ENCODE measurements at places on chromosomes 1 and 21. TPM values are rescaled to one million over a fixed set of nuclear protein-coding genes. Genes with fewer than 3 reads are reported as not detected.

Gene RPL5
- 2,182 TPM for total RNA-seq

Gene ATP6V1G3
- not detected for total RNA-seq

Gene IVL
- not detected for total RNA-seq

Gene CFH
- total RNA-seq = not detected

Gene OPTC
- not detected for total RNA-seq
